ENCODE measurements at places on chromosomes 4 and X.

DNA sequence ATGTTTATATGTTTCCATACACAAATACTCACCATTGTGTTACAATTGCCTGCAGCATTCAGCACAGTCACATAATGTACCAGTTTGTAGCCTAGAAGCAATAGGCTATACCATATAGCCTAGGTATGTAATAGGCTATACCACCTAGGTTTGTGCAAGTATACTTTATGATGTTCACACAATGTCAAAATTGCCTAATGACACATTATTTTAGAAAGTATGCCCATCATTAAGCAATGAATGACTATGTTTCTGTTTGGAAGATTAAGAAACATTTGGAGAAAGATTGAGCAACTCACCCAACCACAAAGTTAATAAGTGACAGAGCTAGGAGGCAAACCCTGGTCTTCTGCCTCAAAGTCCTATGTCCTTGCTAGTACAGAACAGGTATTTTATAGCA lies 96.8 kb upstream of the GRIA3 start:
- DNase-seq = peak; percentile 56

GRCh38 chrX:13750812-13751211 lies 16.3 kb downstream of the OFD1 start:
- no peak for DNase-seq

- DNase-seq = no peak
These were observed 3.8 kb upstream of the ZIC3 start for GRCh38 chrX:137562096-137562495.

DNA sequence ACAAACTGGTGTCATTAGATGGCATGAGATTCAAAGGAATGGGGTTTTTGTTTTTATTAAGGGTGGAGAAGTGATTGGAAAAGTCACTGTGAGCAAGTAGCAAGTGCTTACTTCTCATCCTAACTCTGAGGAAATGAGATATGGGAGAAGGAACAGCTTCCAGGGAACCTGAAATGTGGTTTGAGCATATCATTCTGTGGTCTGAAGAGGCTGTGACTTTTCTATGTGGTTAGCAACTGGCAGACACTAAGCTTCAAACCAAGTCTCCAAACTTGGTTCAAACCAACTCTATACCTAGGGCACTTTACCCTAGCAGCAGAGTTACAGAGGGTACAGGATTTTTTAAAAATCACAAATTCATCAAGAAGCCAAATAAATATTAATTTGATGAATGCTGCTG lies 58.2 kb downstream of the DCLK2 start:
- peak; percentile 27 for DNase-seq

Data from hematopoietic multipotent progenitor cell treated with erythropoietin and hydrocortisone succinate and interleukin-3 and kit ligand, for 4 days (in vitro differentiated cells).